ENCODE measurements at places on chromosomes 6 and 20.

DNA sequence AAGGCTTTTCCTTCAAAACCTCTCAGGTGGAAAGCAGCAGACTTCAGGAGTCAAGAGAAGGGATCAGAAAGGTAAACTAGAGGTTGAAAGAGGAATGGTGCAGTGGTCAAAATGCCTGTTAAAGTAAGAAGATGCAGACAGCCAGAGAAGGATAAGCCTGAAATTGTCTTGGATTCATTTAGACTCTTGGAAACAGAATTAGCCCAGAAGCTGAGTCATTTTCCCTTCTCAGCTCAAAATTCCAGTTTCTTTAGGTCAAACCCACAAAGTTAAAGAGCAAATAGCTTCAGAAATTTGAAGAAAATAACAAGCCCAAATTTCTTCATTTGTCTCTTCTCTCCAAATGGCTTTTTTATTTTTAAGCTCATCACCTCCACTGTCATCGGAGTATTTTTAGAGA, 73.9 kb downstream of the DHX35 start:
- DNase-seq, result no peak

DNA sequence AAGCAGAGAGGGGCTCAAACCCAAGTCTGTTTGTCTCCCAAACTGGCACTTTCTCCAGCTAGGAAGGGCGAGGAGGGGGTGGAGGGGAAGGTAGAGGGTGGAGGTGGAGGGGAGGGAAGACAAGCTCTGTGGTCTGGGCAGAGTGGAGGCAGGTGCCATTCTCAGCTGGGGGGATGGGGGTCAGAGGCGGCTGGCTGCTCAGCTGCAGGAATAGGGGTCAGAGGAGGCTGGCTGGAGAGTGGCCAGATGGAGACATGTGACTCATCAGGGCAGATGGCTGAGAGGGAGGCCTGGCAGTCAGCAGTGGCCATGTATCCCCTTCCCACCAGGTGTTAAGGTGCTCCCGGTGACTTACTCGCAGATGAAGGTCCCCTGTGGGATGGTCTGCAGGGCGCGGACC, 3.5 kb upstream of the SLC44A4 start:
- DNase-seq, result no peak

DNA sequence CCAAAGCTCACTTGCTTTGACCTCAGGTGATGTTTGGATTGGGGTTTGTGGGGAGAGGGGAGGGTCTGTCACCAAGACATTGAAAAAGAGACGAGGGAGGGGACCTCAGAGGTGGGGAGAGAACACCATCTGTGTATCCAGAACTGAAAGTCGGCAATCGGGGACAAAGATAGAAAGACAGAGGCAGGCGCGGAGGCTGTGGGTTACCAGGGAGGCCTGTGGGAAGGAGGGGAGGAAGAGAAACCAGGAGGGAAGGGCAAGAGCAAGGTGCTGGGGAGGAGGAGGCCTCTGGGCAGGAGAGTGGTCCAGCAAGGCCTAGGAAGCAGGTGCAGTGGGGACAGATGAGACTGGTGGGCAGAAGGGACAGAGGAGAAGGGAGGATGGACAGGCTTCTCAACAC, 211.2 kb downstream of the CDC5L start:
- DNase-seq, result no peak

- DNase-seq, result peak; percentile 44
These were observed 114.2 kb upstream of the BEND6 start for GRCh38 chr6:56840467-56841380.

GRCh38 chr20:32050851-32051556, 1.0 kb upstream of the HCK start:
- no peak for DNase-seq

GRCh38 chr20:44204156-44204831, 6.3 kb downstream of the OSER1 start:
- DNase-seq, result no peak

GRCh38 chr6:109512271-109512817, 29.3 kb upstream of the ZBTB24 start:
- no peak for DNase-seq

DNA sequence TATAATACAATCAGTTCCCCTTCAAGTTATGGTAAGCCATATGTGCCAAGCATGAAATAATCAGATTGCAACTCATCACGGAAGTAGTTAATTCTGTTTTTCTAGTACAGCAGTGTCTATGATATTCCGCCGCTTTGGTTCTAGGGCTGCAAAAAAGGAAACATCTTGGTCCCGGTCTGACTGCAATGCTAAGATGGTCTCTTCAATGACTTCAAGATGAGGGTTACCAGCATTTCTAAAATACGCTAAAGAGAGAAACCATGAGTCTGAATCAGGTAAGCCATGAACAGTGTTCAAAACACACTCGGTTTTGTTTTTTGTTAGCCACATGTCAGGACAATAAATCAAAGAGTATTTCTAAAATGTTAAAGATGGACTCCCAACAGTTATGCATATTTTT, 3.2 kb upstream of the ANKRD60 start:
- peak; percentile 34 for DNase-seq

GRCh38 chr6:166494757-166495486, 91.6 kb downstream of the RAMACL start:
- no peak for DNase-seq

GRCh38 chr6:40654828-40655227, 67.7 kb upstream of the LRFN2 start:
- no peak for DNase-seq
